Activated CD4-positive, alpha-beta memory T cell treated with anti-CD3 and anti-CD28 coated beads for 36 hours (primary cell): ENCODE measurements at places on chromosomes 3 and 15. TPM values are rescaled to one million over a fixed set of nuclear protein-coding genes. Genes with fewer than 3 reads are reported as not detected.

- DNase-seq: no peak
Measured at GRCh38 chr3:50150863-50151686, 4.0 kb upstream of the SEMA3F start.

- DNase-seq: no peak
Measured at GRCh38 chr3:164479406-164479805, 598.9 kb downstream of the SI start.

- no peak for DNase-seq
Measured at GRCh38 chr3:130640027-130640426, 106.6 kb downstream of the PIK3R4 start.

- DNase-seq: no peak
Measured at GRCh38 chr3:197224034-197224444, 74.4 kb downstream of the DLG1 start.

GRCh38 chr15:57213862-57214261 is 162.4 kb upstream of the CGNL1 start:
- DNase-seq: no peak

DNA sequence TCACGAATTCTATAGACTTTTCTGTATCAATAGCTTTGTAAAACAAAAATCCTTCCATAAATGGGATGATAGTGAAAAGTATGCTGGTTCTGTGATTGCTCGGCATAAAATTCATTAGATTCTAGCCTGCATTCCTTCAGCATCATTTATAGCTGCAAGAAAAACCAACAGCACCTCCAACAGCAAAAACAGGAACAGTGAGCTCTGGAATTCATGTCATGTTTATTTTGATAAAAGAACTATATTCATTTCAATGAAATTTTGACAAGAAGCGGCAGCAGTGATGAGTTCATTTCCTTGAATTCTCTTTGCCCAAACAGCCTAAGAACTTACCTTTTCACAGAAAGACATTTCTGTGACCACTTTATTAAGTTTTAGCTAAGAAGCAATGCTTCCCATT is 515.2 kb upstream of the CCDC54 start:
- no peak for DNase-seq

DNA sequence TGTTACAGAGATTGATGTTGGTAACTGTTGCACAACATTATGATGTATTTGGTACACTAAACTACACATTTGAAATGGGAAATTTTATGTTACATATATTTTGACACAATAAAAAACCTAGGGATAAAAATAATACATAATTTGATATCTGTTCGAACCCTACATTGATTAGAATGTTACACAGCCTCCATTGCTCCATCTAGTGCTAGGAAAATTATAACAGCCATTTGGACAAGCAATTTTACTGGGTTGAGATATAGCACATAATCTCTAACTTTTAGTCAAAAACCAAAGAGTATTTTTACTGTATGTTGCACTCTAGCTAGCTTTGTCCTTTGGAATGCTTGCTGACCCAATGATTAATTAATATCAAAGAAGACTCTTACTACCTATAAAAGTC is 108.1 kb downstream of the LSAMP start:
- DNase-seq: no peak

DNA sequence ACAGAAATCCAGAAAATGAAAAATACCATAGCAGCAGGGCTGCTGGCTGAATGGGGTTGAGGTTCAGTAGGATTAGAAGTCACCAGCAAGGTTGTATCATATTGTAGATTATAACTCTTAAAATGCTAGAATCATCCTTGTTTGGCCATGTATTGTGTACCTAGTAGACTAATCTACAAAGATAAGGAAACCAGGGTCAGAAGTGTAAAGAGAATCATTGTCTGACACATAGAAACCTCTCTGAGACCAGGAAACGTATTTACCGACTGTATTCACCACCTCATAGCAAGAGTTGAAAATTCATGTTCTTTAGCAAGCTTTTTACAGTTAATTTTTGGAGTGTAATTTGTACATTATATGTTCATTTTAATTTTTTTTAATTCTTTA is 168.8 kb downstream of the ECT2 start:
- DNase-seq: no peak

GRCh38 chr3:114974387-114974786 is 172.7 kb downstream of the ZBTB20 start:
- DNase-seq: no peak

DNA sequence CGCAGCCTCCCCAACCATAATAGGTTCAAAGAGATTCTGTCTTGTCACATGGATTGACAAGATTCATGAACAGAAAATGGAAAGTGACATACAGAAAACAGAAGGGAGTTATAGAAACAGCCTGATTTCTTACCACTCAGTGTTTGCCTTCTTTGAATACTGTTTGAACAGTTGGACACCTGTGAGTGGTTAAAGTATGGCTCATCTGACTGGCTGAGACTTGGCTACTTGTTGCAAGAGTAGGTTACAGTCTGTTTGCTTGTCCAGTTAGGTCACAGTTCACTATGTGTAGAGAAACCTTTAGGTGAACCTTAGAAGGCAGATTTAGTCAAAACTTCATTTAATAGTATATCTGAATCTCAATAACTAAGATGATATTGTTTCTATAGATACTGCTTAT is 1003.9 kb upstream of the EPHA6 start:
- DNase-seq: no peak

- DNase-seq: no peak
Measured at GRCh38 chr3:43144761-43145490, 39.0 kb upstream of the POMGNT2 start.

DNA sequence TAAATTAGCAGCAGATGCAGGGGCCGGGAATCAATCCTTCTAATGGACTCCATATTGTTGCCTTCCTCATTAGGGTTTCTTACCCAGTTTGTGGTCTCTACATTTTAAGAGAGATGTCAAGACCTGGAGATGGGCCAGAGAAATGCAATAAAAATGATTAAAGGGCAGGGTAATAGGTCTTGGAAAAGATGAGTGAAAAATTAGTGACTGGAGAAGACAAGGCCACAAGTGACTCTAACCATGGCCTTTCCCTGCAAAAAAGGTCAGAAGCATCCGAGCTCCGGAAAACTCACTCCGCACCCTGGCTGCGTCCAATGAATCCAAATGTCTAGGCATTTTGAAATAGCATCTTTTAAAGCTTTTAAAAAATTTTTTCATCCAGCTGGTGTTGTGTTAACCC is 152.8 kb downstream of the ARRDC4 start:
- DNase-seq: no peak

GRCh38 chr3:17800232-17800631 is 57.8 kb upstream of the TBC1D5 start:
- DNase-seq: no peak

DNA sequence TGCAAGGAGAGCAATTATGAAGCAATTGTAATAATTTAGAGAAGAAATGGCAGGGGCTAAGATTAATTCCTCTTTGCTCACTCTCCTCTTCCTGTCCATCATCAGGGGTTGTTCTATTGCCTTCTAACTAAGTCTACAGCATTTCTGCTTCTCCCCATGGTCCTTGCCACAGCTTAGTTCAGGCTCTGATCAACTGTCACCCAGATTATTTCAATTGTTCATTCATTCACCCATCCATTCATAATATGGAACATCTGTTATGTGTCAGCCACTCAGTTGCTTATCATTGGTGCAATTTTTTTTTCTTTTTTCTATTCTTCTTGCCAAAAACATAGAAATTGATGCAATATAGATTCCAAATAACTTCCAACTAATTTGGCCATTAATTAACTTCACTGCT is 93.2 kb downstream of the CD47 start:
- DNase-seq: no peak

DNA sequence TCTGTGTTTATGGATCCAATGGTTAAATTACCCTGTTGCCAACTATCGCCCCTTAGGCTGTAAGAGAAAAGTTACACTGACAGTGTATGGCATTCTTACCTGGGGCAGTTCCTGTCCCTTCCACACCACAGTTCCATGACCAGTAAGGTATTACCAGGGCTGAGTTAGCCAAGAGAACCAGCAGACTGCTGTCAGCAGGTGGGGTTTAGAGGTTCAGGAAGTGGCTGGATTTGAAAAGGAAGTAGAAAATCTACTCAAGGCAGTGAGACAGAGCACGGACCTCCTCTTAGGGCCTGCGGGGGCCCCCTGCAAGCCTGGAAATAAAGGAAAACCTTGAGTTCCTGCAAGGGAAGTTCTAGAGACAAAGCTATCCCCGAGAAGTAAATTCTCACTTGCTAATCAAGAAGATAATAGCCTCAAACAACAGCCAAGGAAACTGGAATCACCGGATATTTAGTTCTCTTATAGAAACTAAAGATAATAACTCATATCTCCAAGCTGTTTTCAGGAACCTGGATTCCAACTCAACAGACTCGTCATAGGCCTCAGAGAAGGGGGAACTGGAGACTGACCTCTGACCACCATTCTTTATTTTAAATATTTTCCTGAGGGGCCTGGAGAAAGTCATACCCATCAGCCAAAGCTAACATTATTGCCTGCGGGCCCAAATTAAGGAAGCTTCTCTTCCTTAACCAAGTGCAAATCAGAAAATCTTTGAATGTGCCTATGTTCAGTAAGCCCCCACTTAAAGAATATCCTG is 161.7 kb downstream of the ANXA2 start:
- no peak for DNase-seq

DNA sequence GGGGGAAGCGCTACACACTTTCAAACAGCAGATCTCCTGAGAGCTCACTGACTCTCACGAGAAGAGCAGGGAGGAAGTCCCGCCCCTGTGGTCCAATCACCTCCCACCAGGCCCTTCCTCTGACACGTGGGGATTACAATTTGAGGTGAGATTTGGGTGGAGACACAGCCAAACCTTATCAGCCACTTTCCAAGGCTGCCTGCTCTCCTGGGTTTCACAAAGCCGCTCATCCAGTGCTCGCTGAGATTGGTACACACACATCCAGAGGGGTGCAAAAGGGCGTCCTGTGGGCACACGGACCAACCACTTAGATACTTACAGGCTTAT is 23.1 kb downstream of the XXYLT1 start:
- no peak for DNase-seq

HIGD2B gene
- 0.31 TPM for total RNA-seq

IL20RB gene
- 0.97 TPM for total RNA-seq

C3orf22 gene
- total RNA-seq: not detected

TIMP4 gene
- total RNA-seq: 0.36 TPM

GPR160 gene
- 7.0 TPM for total RNA-seq

GUCA1C gene
- total RNA-seq: not detected

AP3B2 gene
- not detected for total RNA-seq

SERINC4 gene
- 0.10 TPM for total RNA-seq

MFGE8 gene
- total RNA-seq: 13.7 TPM

PPP1R14D gene
- not detected for total RNA-seq

EHHADH gene
- total RNA-seq: 1.9 TPM

RAB6B gene
- total RNA-seq: 2.7 TPM

PLCB2 gene
- total RNA-seq: 70.7 TPM

CFAP100 gene
- not detected for total RNA-seq
